Fibroblast of skin of back (primary cell): ENCODE measurements at places on chromosomes 2 and 18.

- DNase-seq, result peak; percentile 42
Observed at GRCh38 chr18:76351961-76352581, 143.0 kb downstream of the ZNF516 start.

GRCh38 chr2:7014174-7014640, 97.0 kb downstream of the RNF144A start:
- DNase-seq, result no peak

- peak; percentile 85 for DNase-seq
Observed at GRCh38 chr2:226447338-226448300, 352.0 kb downstream of the IRS1 start.

GRCh38 chr18:6650127-6650507, 79.4 kb upstream of the ARHGAP28 start:
- DNase-seq, result no peak

- no peak for DNase-seq
Observed at GRCh38 chr18:13532406-13533075, 193.8 kb downstream of the FAM210A start.

DNA sequence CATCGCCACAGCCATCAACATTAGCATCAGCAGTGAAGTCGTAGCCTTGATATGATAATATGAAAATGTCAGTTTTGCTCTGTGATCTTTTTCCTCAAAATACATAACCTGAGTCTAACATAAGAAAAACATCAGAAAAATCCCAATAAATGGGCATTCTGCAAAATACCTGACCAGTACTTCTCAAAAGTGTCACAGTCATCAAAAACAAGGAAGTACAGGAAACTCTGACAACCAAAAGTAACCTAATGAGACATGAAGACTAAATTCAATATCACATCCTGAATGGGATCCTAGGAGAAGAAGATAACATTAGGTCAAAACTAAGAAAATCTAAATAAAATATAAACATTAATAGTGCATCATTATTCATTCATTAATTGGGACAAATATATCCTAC, 1731.0 kb downstream of the SUCLG1 start:
- DNase-seq, result no peak

- DNase-seq, result no peak
Observed at GRCh38 chr2:179876266-179876665, 14.9 kb upstream of the ZNF385B start.

DNA sequence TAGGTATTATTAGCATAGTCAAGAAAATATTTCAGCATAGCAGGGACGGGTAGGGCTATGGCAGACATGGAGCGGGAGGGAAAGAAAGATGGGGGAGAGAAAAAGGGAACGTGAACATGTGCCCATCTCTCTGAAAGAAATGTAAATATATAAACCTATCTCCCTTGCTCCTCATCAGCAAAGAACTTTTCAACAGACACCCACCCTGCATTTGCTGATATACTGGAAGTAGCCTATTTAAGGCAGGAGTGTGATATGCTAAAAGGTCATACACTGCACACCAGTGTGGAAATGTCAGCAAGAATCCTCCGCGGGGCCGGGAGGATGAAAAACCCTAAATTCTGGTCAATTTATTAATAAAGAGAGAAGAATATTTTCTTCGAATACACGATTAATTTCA, 1.7 kb downstream of the MBOAT2 start:
- no peak for DNase-seq

- no peak for DNase-seq
Observed at GRCh38 chr18:62576845-62577512, 54.2 kb downstream of the ZCCHC2 start.

DNA sequence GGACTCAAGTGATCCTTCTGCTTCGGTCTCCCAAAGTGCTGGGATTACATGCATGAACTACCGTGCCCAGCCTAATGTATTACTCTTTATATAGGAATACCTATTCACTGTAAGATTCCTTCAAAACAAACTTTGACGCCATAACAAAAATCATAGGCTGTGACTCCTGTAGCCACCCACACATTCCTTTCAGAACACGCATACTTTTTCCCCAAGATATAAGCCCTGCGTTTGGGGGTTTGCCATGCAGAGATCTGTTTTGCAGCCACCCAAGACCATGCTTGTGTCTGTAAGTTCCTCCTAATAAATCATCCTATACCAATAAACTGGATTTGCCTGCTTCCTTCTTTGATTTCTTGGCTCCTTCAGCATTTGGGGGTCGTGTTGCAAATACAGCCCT, 46.0 kb upstream of the STON1 start:
- DNase-seq, result peak; percentile 8

DNA sequence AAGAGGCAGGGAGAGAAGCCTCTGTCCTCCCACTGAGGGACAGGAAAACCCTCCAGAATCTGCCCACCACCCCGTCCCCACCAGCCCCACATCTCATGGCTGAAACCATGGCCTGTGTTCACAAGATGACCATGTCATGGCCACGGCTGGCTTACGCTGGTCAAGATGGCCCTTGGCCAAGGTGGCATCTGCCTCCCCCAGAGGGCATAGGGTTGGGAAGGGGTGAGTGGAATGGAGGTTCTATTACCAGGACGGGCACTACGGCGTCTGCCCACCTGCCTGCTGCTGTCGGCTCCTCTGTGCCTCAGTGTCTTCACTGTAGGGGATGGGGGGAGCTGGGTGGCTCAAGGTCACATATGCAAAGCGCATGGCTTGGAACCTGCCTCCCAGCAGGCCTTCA, 19.8 kb downstream of the ODC1 start:
- no peak for DNase-seq

GRCh38 chr2:102185347-102185746, 1.5 kb upstream of the IL1RL2 start:
- DNase-seq, result peak; percentile 6

GRCh38 chr18:37582261-37582660, 16.7 kb upstream of the CELF4 start:
- DNase-seq, result no peak

DNA sequence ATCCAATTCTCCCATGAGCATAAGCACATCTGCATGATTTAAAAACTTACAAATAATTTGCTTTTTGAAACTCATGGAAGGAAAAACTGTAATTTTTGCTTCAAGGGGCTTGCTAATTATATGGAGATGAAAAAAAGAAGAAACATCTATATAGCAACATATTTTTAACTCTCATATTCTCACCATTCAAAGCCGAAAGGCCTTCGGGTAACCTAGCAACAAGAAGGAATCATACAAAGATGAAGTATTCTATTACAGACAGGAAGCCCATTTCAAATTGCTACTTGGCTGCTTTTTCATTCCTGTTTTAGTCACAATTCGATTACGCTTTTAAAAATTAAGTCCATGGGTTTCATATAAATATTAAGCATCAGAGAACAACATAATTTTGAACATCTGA, 39.2 kb upstream of the RNU4ATAC start:
- DNase-seq, result no peak

DNA sequence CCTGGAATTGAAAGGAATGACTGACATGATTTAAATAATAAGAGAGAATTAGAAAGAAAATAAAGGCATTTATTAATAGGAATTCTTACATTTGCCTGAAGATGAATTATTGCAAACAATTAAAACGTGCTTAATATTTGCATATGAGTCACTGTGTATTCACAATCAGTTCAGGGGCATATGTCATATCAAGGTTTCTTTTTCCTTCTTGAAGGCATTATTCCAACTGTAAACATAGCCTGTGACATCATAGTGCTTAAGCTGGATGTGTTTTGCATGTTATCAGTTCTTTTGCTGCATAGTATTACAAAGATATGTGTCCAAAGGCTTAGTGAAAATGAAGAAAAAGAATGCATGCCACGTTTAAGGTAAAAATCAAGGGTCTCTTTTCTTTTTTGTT, 80.8 kb downstream of the MEIS1 start:
- DNase-seq, result no peak

DNA sequence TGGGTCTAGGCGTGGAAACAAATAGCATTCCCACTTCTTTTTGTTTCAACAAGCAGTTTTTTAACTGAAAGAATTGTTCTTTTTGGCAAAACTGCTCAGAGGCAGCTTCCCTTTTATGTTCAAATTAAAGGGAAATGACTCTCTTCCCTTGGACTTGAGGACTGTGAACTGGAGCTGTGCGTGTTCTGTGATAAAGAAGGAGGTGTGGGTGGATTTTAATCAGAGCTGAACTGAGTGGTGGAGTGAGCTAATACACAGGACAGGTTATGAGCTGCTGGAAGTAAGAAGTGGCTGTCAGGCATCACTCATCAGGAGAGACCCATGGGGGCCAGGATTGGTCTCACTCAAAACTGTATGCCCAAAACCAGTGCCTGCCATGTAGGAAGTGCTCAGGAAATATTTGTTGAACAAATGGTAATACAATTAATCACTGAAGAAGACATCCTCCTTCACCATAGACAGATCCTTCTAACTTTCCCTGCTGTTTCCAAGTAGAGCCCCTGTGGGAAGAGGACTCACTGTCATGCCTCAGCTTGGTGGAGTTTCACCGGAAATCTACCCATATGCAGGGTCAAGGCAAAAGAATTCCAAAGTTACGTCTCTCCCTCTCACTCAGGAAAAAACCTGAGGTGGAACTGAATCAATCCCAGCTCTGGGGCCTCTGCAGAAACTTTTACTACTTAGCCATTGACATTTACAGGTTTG, 55.9 kb downstream of the FEZ2 start:
- no peak for DNase-seq

- peak; percentile 33 for DNase-seq
Observed at GRCh38 chr18:62717169-62717924, 2.0 kb downstream of the PHLPP1 start.

GRCh38 chr18:22378672-22379282, 38.9 kb downstream of the CTAGE1 start:
- peak; percentile 52 for DNase-seq
